Left kidney (tissue), 8 donors: ENCODE measurements at places on chromosomes 1 and 21. TPM values are rescaled to one million over a fixed set of nuclear protein-coding genes. Genes with fewer than 3 reads are reported as not detected.

DNA sequence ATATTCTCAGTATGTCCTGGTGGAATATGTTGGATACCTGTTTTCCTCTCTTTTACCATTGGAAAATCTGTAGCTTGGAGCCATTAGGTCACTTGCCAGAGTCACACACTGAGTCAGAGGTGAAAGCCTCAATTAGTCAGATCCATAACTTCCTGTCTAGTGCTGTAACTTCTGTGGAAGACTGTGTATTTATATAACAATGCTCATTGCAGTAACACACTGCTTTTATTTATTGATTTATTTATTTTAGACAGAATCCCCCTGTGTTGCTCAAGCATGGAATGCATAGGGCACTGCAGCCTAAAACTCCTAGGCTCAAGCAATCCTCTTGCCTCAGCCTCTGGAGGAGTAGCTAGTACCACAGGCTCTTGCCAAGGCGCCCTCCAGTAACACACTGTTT lies 1.3 kb upstream of the DOCK7 start:
- DNase-seq, result no peak

DNA sequence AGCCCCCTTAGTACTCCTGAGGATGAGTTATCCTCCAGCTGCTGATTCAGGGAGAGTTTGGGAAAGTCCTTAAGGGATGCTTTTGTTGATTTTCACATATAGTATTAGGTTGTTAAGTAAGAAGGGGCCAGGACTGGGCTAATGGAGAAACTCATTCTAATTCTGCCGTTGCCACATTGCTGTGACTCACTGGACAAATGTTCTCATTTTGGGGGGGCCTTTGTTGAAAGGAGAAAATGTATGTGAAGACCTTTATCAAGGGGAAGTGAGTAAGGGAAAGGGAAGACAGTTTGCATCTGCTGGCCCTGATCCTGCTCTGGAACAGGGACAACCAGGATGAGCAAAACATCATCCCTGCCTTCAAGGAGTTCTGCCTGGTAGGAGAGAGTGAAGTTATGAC lies 123.2 kb upstream of the FGGY start:
- no peak for DNase-seq

DNA sequence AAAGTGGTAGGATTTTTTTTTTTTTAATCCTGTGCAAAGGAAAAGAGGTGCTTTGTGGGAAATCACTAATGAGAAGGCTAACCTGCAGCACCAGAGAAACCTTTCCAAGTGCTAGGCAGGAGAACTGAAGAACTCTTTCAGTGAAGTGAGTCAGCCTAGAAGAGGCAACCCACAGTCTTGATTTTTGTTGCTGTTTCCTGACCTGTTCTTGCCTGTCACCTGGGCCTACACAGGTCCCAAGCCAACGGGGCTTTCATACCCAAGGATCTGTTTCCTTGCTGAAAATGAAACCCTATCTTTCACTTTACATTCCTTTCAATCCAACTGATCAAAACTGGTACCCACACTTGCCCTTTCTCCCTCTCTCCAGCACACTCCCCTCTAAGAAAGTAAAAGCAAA lies 7.1 kb upstream of the IKBKE start:
- no peak for DNase-seq

DNA sequence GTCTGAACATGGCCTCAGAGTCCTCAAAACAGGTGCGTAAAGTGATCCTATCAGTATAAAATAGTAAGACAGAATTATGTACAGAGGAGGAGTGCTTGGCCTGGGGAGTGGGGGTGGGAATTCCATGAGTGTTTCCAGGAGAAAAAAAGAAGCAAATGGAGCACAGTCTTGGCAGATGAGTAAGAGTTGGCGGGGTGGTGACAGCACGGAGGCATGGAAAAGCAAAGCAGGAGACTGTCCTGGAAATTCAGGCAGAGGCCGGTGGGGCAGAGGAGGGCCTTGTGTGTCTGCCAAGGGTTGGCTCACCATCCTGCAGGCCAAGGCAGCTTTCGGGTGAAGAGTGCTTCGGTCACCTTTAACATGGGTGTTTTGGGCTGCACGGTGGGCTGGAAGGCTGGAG lies 63.4 kb downstream of the OPTC start:
- DNase-seq, result no peak

- no peak for DNase-seq
These were observed 14.5 kb downstream of the DUSP10 start for GRCh38 chr1:221727146-221728036.

The CLDN8 gene
- polyA plus RNA-seq, result 48.9 TPM

GRCh38 chr1:155086128-155086741 lies 7.6 kb downstream of the EFNA3 start:
- DNase-seq, result no peak

- no peak for DNase-seq
These were observed 154.1 kb downstream of the TGFBR3 start for GRCh38 chr1:91731815-91732214.

GRCh38 chr1:210417881-210418280 lies 89.2 kb downstream of the HHAT start:
- DNase-seq, result no peak

- DNase-seq, result no peak
These were observed 524.0 kb downstream of the LRRIQ3 start for GRCh38 chr1:73673971-73674370.

- no peak for DNase-seq
These were observed 180.8 kb downstream of the NPHP4 start for GRCh38 chr1:5811419-5811818.

- DNase-seq, result no peak
These were observed 24.0 kb downstream of the TMPRSS2 start for GRCh38 chr21:41483973-41484372.

DNA sequence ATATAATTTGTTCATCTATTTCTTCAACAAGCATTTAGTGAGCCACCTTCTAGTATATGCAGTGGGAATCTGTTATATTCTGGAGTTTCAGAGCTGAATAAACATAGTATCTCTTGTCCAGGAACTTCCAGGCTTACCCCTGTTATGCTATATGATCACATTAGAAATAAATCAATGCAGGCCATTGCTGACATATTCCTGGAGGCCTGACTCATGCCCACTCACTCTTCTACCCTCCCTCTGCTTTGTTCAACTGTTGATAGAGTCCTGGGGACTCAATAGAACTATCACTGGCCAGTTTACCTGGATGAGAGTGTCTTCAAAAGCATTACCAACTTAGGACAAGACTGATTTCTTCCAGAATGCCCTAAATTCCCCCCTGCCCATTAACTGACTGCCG lies 29.3 kb upstream of the SRSF10 start:
- DNase-seq, result no peak

- DNase-seq, result no peak
These were observed 75.0 kb upstream of the WNT4 start for GRCh38 chr1:22217811-22218460.

DNA sequence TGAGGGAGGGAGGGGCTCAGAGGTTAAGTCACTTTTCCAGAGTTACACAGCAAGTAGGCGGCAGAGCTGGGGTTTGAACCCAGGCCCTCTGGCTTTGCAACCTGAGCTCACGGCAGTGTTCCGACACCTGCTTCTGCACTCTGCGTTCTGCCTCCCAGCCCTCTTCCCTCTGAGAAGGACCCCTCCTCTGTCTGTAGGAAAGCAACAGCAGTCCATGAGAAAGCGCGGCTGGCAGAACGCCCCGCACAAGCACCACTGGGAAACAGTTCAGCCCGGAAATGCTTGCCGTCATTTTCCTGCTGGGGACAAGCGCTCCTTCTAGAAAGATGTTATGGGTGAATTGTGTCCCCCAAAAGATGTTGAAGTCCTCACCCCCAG lies 241.1 kb downstream of the NPHP4 start:
- DNase-seq, result no peak

GRCh38 chr1:28512058-28512611 lies 6.3 kb downstream of the RCC1 start:
- no peak for DNase-seq

The BSND gene
- 4.1 TPM for polyA plus RNA-seq

GRCh38 chr1:22388671-22389450 lies 62.8 kb upstream of the ZBTB40 start:
- no peak for DNase-seq

The SEC16B gene
- polyA plus RNA-seq, result 4.1 TPM

GRCh38 chr1:184800876-184801275 lies 46.2 kb upstream of the EDEM3 start:
- no peak for DNase-seq

DNA sequence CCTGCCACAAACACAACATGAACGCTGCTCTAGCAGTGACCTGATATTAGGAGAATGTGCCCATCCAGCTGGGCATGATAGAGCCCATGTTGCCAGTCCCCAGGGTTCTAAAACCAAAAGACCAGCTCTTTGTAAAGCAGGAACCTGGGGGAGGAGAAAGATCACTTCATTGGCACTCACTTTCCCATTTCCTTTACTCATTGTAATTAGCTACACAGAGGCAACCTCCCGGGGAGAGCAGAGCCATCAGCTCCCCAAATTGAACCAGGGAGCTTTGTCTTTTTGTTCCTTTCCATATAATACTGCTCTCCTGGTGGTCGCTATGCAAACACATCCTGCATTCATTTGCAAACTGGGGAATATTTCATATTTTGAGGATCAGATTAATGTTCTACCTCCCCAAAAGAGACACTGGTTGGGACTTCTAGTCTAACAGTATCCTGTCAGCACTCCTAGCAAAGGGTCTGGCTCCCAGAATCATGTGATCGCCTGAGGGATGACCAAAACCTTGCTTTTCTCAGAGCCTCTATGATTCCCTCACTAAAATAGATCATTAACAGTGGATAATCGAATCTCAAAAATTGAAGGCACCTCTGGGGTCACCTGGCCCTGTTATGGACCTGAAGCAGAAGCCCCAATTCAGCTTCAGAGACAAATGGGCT lies 76.7 kb upstream of the CD1D start:
- DNase-seq, result no peak

DNA sequence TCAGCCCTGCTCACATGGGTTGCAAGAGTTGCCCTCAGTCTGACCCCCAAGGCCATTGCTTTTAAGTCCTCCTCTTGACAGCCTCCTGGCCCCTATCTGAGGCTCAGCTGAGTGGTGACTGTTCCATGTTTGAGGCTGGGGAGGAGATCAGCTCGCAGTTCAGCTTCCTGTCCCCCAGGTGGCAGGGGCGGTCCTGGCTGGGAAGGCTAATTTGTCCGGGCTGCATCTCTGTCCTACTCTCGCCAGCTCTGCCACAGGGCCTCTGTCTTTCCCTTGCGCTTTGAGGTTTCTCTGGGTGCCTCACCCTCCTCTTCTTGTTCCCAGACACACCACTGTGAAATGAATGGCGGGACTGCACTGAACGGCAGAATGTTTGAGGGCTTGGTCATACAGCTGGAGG lies 157.3 kb downstream of the KCNJ6 start:
- peak; percentile 29 for DNase-seq

DNA sequence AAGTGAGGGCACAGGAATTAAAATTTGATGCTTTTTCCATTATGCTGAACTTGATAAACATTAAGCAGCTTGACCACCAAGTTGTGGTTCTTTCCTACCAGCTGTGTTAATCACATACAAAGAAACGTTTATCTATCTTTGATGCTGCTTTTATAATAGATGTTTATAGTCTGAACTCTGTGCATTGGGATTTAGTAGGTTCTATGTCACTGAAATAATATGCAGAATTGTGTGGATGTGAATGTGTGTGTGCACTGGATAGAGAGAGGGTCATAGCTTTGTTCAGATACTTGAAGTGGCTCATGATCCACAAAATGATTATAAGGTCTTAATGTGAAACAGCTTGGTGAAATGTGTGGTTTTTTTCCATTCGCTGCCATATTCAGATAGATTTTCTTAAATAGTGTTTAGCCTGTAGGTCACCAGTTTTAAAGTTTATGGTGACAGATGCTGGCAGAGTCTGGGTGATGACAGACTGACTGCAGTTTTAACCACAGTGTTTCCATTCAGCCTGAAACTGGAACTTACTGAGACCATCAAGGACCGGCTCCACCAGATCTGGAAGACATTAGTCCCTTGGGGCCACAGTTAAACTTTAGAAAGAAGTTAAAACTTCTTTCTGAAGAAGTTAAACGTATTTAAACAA lies 10.2 kb downstream of the DDI2 start:
- no peak for DNase-seq

- DNase-seq, result no peak
These were observed 7.6 kb downstream of the TENT5C start for GRCh38 chr1:117613249-117613968.

- peak; percentile 32 for DNase-seq
These were observed 100.0 kb upstream of the SERTAD4 start for GRCh38 chr1:210132582-210132981.

DNA sequence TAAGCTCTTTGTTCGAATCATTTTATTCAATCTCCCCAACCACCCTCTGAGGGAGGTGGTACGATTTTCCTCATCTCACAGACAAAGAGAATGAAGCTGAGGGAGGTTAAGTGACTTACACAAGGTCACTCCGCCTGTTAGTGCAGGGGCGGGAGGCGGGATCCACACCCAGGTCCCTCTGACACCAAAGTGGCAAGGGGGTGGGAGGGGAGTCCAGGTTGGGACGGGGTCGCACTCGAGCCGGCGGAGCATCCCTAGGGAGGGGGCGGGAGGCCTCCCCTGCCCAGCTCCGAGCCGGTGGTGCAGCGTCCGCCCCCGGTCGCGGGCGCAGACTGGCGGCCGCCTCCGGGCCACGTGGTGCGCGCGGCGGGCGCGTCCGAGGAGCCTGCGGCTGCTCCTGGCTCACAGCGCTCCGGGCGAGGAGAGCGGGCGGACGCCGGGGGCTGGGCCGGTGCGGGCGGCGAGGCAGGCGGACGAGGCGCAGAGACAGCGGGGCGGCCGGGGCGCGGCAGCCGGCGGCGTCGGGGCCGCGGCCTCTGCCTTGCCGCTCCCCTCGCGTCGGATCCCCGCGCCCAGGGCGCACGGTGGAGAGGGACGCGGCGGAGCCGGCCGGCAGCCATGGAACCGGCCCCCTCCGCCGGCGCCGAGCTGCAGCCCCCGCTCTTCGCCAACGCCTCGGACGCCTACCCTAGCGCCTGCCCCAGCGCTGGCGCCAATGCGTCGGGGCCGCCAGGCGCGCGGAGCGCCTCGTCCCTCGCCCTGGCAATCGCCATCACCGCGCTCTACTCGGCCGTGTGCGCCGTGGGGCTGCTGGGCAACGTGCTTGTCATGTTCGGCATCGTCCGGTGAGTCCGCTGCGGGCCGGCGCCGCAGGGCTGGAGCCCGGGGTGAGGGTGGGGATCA lies at the start of gene OPRD1:
OPRD1 (plus strand) TSS at position 405 of the 903 bp plus-strand sequence; CDS start at position 619, 214 bp downstream.
- DNase-seq, result no peak

DNA sequence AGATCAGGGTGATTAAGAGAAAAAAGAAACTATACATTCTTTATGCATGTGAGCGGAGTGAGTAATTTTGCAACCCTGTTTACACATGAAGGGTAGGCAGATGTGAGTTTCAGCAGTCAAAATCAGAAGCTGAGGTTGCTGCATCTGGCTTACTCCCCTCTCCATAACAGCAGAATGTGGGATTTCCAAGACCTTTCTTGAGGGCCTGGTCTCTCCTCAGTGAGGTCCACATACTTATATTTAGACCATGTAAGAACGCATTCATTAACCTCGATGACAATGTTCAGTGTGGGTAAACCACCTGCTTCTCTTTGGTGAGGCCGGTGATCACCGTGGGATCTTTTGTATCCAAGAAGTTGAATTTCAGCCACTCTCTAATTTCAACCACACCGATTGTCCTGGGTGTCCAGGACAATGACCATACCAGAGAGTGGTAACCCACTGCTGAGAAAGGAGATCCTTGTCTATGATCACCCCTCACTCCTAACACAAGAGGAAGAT lies 18.7 kb upstream of the RAP1A start:
- DNase-seq, result no peak

- no peak for DNase-seq
These were observed 2.7 kb upstream of the PHTF1 start for GRCh38 chr1:113761937-113762336.

The HIVEP3 gene
- polyA plus RNA-seq, result 4.0 TPM

- no peak for DNase-seq
These were observed 56.4 kb upstream of the ADORA3 start for GRCh38 chr1:111559736-111560279.

The CD244 gene
- polyA plus RNA-seq, result 0.15 TPM
